Astrocyte of the spinal cord (primary cell): ENCODE measurements at places on chromosomes 13 and 19.

DNA sequence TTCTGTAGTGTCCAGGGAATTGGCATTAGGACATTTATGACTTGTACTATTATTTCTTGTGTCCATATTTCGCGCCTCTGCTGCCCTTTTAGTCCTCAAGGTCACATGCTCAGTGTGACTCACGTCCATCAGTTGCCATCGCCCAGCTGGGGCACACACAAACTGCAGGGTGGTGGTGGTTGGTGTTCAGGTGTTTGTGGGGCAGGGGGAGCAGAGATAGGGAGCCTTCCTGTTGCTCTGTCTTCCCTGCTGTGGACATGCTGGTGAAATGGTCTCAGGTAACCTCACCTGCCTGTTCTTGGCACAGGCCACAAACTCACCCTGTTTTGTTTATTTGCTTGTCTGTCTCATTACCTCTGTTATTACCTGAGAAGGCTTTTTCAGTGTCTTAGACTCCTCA is 22.4 kb downstream of the PRR12 start:
- no peak for DNase-seq

DNA sequence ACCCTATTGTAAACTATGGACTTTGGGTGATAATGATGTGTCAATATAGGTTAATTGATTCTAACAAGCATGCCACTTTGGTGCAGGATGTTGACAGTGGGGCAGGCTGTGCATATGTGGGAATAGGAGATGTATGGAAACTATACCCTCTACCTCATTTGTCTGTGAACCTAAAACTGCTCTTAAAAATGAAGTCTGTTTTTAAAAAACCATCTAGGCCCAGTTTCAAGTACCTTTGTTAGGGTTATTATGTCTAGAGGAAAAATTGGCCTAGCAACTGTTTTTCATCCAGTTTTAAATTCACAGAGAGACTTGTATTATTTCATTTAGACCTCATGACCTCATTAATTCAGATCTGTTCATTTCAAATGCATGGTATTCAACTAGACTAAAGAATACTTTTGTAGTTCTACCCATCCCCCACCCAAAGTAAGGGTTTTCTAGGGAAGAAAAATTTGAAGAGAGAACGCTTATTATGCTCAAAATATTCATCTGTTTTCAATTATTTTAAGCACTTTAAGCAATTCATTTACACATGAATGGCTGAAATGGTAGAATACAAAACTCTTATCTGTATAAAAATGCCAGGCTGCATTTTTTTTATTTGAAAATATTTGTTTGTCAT is 1781.9 kb upstream of the MIR17HG start:
- DNase-seq, result no peak

- peak; percentile 21 for DNase-seq
Observed at GRCh38 chr13:33721724-33722123, 96.2 kb upstream of the RFC3 start.

DNA sequence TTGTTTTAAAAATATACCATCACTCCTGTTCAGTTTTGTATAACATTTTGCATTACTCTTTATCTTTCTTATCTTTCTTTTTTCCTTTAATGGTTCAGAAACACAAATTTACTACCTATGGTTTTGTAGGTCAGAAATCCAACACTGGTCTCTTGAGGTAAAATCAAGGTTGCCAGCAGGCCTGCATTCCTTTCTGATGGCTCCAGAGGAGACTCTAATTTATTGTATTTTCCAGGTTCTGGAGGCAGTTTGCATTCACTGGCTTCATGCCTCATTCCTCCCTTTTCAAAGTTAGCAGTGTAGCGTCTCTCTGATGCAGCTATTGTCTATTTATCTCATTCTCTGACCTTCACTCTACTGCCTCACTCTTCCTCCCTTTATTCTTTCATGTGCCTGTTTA is 767.4 kb downstream of the SLITRK6 start:
- no peak for DNase-seq

- no peak for DNase-seq
Observed at GRCh38 chr13:46576762-46577161, 23.8 kb downstream of the LRCH1 start.

- peak; percentile 35 for DNase-seq
Observed at GRCh38 chr13:79724348-79725103, 243.6 kb downstream of the NDFIP2 start.
